ENCODE measurements at places on chromosomes 6 and 20. TPM values are rescaled to one million over a fixed set of nuclear protein-coding genes. Genes with fewer than 3 reads are reported as not detected.

DNA sequence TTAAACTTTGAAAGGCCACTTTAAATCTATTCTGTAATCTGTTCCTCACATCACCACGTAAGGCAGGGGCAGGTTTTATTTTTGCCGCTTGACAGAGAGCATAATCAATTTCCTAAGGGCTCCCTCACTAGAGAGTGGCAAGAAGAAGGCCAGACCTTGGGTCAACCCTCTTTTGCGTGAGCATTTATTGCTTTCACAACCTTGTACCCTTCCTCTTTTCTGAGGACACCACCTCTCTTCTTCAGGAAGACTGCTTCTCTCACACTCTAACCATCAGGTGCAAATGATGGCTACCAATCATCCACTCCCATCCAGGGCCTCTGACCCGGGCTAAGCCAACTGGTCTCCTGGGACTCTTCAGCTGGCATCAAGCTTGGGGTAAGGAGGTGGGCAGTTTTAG is 25.2 kb upstream of the QKI start:
- DNase-seq: no peak
- no peaks in the 10 kb centered on the region for H3K4me1 ChIP-seq
- H3K4me3 ChIP-seq: no peak overlapping the region
- H3K27me3 ChIP-seq: no peaks in the 10 kb centered on the region
- no peak overlapping the region for H3K27ac ChIP-seq
- no peaks in the 10 kb centered on the region for H3K36me3 ChIP-seq

Gene BPIFB2
- not detected for total RNA-seq

- no peak for DNase-seq
- H3K27ac ChIP-seq: no peak overlapping the region
- no peaks in the 10 kb centered on the region for H3K27me3 ChIP-seq
- H3K4me3 ChIP-seq: no peak overlapping the region
- H3K36me3 ChIP-seq: no peaks in the 10 kb centered on the region
Measured at GRCh38 chr20:56181583-56181982, 66.9 kb upstream of the MC3R start.

Gene SPEF1
- 0.18 TPM for total RNA-seq

Gene NRN1
- total RNA-seq: 4.2 TPM

Gene FBXO30
- 8.6 TPM for total RNA-seq

Gene RNF144B
- 8.4 TPM for total RNA-seq

GRCh38 chr20:2541940-2542339 is 5.6 kb downstream of the TMC2 start:
- no peak overlapping the region for H3K4me3 ChIP-seq
- no peaks in the 10 kb centered on the region for H3K27me3 ChIP-seq
- no peaks in the 10 kb centered on the region for H3K36me3 ChIP-seq
- H3K27ac ChIP-seq: no peak overlapping the region
- H3K4me1 ChIP-seq: no peaks in the 10 kb centered on the region
- DNase-seq: no peak

DNA sequence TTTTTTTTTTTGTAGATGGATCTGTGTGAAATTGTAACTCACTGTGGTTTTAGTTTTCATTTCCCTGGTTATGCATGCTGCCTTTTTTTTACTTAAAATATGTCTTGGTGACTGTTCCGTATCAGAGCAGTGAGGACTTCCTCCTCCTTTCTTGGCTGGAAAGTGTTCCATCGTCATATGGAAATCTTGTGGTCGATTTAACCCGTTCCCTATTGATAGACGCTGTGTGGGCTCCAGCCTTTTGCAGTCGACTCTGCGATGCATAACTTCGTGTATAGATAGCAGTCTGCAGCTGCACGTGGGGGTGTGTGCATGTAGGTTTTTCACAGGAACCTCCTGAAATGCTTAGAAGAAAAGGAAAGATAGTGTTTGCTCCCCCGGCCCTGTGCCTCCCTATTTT is 28.1 kb upstream of the PNPLA1 start:
- H3K27me3 ChIP-seq: no peaks in the 10 kb centered on the region
- no peak overlapping the region for H3K4me3 ChIP-seq
- H3K4me1 ChIP-seq: peaks cover 17% of the 10 kb centered on the region
- no peaks in the 10 kb centered on the region for H3K36me3 ChIP-seq
- H3K27ac ChIP-seq: no peak overlapping the region

DNA sequence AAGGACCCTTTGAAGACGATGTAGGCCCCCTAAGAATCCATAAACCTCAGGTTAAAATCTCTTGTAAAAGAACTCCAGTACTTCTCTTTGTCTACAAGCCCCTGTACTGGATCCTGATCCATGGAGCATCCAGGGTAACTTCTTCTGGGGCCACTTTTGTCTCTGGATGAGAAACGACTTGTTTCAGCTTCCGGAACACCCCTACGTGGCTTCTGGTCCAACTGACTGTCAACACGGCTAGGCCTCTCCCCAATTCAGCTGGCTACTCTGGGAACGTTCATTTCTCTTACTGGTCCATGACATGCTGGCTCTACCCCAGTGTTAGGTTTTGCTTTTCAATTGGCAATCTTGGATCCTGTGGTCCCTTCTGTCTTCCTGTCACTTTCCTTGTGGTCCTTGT is 198.0 kb downstream of the BACH2 start:
- H3K4me1 ChIP-seq: no peaks in the 10 kb centered on the region
- H3K36me3 ChIP-seq: no peaks in the 10 kb centered on the region
- no peak for DNase-seq
- no peaks in the 10 kb centered on the region for H3K27me3 ChIP-seq

DNA sequence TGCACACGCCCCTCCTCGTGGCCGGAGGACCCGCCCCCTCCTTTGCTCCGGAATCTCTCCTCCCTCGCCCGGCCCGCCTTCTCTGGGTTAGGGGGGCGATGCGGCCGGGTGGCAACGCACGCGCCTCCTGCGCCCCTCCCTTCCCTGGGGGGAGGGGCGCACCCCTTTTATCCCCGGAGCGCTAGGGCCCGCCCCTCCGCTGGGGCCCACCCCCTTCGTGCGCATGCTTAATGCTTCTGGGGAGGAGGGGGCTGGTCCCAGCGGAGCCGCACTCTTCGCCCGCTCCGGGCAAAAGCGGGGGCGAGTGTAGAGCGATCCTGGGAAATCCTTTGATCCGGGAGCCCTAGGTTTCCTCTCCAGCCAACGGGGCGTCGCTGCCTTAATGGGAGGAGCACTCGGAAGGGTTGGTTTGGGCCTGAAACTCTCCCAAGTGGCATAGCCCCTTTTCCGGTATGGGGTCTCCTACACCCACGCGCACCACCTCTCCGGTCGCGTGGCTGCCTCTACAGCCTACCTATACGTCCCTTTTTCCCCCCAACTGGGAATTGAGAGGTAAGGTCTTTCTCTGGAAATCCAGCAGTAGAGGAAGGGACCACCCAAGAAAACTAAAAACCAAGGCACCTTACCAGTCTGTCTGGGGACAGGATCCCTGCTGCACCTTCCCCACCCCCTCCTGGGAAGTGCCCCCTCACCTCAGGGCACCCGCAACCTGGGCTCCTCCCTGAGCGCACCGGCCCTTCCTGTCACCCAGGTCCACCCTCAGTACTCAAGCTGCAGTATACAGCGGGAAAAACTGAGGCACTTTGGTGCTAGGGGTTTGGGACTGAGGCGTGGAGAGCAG is 2.1 kb downstream of the SOX12 start:
- no peak overlapping the region for H3K4me3 ChIP-seq
- peaks cover 36% of the 10 kb centered on the region for H3K4me1 ChIP-seq
- peak; percentile 93 for DNase-seq

Measured in adrenal gland (tissue), 19 donors.